Cerebellum (tissue), 4 donors: ENCODE measurements at places on chromosomes 4 and X.
A peak's percentile ranks its signal among the peaks of the same experiment; 100 is the strongest.

DNA sequence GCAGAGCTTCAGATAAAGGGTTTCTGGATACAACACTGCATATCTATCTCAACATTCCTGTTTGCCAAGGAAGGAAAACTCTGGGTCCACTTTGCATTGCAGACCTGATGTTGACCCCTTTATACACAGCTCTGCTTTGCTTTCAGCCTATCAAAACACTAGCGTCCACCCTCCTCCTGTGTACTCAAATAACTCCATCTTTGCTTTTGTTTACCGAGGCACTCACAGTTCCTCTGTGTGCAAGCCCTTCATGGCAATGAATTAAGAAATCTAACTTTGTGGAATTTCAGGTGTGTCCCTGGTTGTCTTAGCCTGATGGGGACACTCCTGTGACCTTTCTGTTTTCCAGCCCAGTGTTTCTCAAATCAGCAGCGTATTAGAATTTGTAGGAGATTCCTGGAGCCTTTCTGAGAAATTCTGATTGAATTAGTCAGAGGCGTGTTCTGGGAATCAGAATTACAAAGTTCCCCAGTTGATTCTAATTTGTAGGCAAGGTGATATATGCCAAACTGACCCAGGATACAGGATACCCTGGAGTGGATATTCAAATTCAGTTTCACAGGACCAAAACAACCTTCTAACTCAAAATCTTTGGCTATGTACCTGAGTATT, 68.6 kb downstream of the DTHD1 start:
- DNase-seq = no peak

- DNase-seq = no peak
Measured at GRCh38 chr4:143382596-143382995, 45.9 kb downstream of the GAB1 start.

GRCh38 chrX:49184294-49185281, 1.6 kb downstream of the PRICKLE3 start:
- DNase-seq = peak; percentile 73

DNA sequence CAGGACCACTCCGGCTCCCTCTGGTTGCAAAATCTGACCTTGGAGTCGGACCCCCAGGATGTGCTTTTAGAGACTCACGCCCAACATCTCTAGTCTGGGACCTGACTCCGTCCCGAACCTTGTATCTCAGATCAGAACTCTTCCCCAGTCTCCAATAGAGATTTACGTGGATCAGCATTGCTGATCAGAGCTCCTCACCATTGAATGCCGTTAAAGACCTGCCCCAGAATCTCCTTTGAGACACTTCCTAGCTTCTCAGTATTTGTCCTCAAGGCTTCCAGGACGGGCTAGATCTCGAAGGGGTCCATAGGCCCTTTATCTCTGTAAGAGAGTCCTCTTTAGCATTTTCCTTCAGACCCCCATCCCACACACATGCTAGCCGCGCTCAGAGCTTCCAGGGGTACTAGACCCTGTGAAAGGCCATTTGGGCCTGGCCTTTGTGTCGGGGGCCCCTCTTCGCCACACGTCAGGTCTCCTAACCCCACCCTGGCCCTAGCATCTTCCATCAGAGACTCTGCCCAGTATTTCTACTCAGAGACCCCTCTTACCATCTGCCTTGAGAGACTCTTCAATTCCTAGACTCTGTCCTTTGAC, 662 bp downstream of the UBA1 start:
- no peak for DNase-seq

DNA sequence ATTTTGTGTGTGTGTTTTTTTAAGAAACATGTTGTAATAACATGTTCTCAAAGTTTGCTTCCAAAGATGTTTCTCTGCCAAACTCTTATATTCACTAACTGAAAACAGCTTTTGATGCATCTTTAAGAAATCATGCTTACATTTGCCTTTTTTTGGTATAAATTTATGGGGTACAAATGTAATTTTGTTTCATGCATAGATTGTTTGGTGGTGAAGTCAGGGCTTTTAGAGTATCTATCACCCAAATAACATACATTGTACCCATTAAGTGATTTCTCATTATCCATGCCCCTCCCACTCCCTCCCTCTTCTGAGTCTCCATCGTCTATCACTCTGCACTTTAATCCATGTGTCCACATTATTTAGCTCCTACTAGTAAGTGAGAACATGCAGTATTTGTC, 30.8 kb downstream of the SPINK2 start:
- DNase-seq = no peak

DNA sequence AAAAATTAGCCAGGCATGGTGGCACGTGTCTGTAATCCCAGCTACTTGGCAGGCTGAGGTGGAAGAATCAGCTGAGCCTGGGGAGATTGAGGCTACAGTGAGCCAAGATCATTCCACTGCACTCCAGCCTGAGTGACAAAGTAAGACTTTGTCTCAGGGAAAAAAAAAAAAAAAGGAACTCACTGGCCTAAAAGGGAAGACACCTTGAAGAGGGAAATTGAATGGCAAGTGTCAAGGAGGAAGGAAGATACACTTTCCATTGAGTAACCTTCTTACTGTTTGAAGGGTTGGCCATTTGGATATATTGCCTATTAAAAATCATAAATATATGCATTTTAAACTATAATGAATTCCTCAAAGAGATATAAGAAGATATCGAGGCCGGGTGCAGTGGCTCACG, 147.5 kb upstream of the FAM241A start:
- no peak for DNase-seq

- no peak for DNase-seq
Measured at GRCh38 chrX:104166735-104167436, 633 bp downstream of the FAM199X start.

DNA sequence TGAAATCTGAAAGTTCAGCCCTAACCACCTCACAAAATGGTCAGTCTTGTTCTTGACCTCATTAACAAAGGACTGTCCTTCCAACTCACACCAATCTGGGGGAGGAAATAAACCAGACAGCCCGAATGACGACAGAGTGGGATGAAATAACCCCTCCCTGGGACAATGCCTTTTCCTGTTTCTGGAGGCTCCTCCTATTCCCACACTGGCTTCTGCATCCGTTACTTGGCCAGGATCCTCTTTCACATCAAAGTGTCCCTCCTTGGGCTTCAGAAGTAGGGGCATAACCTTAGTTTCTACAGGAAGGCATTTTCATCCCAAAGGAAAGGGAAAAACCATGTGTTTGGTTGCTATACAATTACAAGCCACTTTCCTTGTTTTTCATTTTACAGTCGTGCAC, 59.8 kb upstream of the RPL34 start:
- no peak for DNase-seq

DNA sequence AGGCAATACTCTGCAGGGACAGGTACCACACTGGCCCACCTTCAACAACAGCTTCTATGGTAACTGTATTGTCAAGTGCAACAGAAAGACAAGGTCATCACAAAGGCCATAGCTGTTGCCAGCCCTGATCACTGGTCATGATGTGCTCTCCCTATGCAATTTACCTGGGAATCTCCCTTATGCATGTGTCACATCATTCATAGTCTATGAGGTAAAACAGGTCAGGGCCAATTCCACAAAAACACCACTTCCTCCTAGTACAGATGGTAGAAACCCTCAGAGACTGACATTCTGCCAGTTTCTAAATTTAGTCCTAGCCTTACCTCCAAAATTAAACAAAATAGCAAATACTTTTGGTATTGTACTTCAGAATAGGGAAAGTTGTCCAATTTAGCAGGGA, 132.8 kb downstream of the MGST2 start:
- peak; percentile 82 for DNase-seq

GRCh38 chr4:48667148-48667547, 112.9 kb downstream of the FRYL start:
- DNase-seq = no peak

DNA sequence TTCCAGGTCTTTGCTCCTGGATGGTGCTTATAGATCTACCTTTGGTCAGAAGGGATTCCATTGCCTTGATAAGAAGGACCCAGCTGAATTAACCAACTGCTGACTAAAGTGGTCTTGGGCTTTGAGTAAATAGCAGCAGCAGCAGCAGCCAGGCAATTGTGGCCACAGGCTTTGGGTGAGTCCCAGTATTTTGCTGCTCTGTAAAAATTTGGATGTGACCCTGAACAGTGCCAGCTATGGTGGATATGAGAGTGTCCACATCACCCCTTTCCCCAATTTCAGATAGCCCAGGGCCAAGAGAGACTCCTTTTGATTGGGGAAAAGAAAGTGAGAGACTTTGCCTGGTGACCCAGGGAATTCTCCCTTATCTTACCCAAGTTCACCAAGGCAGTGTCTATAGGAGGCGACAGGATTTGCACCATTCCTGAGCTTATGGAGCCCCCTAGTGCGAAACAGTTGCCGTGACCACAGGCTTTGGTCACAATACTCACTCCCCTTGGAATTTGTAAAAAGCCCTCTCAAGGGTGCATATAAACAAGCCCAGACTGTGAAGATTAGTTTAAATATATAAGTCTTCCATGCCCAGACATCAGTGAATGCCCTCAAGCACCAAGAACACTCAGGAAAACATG, 518.0 kb downstream of the TMA16 start:
- no peak for DNase-seq

DNA sequence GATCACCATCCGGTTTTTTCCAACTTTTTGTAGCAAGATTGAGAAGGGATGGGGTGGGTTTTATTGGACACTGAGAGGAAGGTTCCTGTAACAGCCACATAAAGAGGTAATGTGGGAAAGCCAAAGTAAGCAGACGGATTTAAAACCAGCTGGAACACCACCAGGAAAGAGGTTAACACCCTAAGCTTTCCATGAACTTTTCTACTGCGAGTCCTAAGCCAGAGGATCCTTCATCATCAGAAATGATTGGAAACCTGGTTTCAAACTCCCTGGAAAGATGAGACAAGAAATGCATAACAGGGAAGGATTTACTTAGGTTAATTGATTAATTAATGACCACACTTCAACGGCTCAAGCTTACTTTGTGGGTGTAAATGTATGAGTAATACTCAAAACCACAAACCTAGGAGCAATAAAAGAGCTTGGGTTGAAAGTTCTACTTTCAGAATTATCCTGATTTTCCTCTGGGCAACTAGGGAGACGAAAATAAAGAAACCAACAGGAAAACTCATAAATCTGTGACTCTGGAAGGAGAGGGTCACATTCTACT, 91.5 kb downstream of the COX18 start:
- DNase-seq = no peak

DNA sequence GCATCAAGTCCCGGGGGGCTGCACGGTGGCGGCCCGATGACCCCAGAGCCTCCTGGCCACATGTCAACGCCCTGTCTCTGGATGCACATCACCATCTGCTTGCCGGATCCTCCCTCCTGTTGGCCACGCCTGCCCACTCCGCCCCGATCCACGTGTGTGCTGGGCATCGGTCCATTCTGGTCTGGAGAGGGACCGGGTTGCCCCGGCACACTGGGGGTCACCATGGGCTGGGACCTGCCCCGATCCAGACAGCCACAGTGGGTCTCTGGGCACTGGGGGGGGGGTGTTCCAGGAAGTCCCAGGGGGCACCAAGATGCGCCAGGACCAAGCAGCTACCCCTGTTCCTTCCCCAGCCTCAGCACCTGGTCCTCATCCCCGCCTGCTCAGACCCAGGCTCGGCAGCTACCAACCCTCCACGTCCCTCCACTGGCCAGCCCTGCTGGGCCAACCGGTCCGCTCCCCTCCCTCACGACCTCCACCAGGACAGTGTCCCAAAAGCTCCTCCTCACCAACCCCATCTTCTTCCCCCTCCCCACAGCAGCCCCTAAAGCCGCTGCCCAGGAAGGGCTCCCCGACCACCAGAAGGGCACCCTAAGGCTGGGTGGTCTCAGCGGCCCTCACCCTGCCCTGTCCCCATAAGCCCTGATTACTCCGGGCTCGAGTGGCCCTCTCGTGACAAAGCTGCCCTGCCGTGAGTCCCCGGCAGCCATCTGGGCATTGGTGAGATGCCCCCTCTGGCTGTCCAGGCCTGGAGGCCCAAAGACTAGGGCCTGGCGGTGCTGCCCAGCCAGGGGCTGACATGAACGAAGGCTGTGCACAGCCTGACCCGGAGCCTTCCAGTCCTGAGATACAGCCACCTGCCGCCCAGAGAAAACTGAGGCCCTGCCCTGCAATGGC, 4.6 kb downstream of the CTBP1 start:
- DNase-seq = no peak

GRCh38 chr4:162347842-162348213, 184.0 kb upstream of the FSTL5 start:
- peak; percentile 74 for DNase-seq

DNA sequence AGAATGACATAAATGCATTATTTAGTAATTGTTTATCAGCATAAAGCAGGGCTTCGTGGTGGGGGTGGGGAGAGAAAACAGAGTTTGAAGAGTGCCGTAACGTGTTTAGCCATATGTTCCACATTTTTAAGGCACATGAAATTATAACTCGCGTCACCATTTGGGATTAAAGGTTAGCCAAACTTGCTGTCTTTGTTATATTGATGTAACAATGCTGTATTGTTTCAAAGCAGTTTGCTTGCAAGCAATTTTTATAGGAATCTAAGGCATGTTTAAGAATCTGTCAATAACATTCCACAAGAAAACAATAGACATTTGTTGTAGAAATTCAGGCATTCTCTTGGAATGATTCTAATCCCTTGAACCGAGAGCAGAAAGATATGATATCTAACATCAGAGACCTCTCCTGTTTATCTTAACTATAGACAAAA, 78.3 kb downstream of the CLDN22 start:
- DNase-seq = no peak

DNA sequence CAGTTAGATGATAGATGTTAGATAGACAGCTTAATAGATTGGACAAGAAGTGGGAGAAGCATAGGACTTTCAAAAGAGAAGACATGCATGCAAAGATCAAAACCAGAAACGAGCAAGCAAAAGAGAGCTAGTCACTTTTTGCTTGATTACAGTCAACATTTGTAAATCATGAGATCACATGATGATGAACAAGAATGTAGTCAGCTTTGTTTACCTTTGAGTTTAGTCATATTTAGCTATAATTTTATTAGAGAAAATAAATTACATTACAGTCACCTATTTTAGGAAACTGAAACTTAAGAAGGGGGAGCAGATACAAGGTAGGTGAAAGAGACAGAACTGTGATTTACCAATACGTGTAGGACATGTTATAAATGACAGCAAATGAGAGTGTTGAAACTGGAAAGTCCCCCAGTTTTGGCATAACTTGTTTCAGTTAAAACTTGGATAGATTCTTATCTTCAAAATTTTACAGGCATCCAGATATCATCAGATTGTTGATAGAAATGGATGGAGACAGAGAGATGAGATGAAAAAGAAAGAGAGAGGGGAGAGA, 1083.1 kb upstream of the PCDH10 start:
- DNase-seq = no peak

GRCh38 chr4:8319731-8320385, 50.3 kb downstream of the HTRA3 start:
- peak; percentile 76 for DNase-seq

- DNase-seq = no peak
Measured at GRCh38 chr4:149889991-149890390, 74.3 kb upstream of the IQCM start.

DNA sequence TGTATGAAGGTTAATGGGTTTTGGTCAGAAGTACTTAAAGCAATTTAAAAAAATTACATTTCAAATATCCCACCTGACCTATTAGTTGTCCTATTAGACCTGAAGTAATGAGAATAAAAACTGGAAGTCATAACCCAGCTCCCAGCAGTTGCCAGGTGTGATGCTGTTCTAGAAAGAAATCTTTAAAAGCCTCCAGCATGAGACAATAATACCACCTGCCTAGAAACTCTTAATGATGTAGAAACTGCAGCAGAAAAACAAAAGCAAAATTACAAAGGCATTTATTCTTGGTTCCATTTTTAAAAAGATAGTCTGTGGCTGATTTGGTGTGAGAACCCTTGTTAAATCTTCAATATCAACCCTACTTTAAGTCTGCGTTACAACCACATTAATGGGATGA, 1137.7 kb upstream of the TENM3 start:
- DNase-seq = no peak

- DNase-seq = no peak
Measured at GRCh38 chrX:40465735-40466551, 114.8 kb upstream of the ATP6AP2 start.
